CD4-positive, alpha-beta memory T cell (primary cell): ENCODE measurements at places on chromosomes 1 and 21. TPM values are rescaled to one million over a fixed set of nuclear protein-coding genes. Genes with fewer than 3 reads are reported as not detected.

NHLH1 gene
- 0.42 TPM for total RNA-seq

EFNA3 gene
- total RNA-seq, result 2.0 TPM

DNA sequence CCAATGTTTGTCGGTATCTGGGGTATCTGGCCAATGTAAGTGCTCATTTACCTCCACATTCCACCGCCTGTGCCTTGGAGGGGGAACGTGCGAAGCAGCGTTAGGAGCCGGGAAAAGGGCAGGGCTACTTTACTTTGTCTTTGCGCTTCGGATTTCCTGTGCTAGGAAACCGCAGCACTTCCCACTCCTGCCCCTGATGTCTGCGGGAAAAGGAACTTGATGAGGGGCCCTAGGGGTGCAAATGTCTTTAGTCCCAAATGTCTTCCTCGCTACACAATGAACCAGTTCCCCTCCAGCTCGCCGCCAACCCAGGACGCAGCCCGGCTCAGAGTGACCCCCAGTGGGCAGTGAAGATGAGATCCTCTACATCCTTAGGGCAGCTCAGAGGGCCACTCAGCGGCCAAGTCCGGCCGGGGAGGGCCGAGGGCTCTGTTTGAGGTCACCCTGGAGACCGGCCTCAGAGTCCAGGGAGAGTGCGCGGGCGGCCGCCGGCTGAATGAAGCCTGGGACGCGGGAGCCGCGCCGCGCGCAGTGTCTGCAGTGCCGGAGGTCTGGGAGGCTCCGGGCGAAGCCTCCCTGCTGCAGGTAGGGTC, at the start of gene DYNLT5:
TSS of gene DYNLT5 (plus strand) at position 460 of the 593 bp plus-strand sequence. CDS start 2,200 bp downstream, outside the sequence.
- H3K27me3 ChIP-seq, result peaks cover 35% of the 10 kb centered on the region
- H3K36me3 ChIP-seq, result no peaks in the 10 kb centered on the region
- DNase-seq, result no peak
- no peak within 1 kb of the TSS for H3K27ac ChIP-seq

DNA sequence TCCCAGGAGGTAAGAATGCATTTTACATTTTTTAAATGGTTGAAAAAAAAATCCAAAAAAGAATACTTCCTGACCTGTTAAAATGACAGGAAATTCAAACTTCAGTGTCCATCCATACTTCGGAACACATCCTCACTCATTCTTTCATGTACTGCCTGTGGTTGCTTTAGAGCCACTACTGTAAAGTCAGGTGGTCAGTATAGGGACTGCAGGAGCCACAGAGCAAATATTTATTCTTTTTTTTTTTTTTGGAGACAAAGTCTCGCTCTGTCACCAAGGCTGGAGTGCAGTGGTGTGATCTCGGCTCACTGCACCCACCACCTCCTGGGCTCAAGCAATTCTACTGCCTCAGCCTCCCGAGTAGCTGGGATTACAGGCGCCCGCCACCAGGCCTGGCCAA, 124.7 kb downstream of the CLIC6 start:
- H3K4me3 ChIP-seq, result no peak overlapping the region
- no peak overlapping the region for H3K27ac ChIP-seq
